ENCODE measurements at places on chromosomes 1 and 21.

DNA sequence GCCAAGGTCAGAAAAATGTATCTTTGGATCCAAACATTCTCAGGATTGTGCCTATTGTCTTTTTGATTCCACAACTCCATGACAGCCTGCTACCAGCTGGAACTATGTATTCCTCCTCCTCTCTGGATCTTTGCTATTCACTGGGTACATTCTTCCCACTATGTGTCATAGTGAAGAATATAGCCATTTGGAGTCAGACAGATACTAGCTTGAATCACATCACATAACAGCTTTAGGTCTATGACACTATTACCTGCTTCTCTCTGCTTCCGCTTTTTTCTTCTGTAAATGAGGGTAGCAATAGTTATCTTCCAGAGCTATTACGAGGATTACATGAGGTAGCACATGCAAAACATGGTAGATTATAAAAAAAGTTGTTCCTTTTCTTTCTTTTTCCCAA lies 5.4 kb upstream of the EXO1 start:
- DNase-seq, result no peak

DNA sequence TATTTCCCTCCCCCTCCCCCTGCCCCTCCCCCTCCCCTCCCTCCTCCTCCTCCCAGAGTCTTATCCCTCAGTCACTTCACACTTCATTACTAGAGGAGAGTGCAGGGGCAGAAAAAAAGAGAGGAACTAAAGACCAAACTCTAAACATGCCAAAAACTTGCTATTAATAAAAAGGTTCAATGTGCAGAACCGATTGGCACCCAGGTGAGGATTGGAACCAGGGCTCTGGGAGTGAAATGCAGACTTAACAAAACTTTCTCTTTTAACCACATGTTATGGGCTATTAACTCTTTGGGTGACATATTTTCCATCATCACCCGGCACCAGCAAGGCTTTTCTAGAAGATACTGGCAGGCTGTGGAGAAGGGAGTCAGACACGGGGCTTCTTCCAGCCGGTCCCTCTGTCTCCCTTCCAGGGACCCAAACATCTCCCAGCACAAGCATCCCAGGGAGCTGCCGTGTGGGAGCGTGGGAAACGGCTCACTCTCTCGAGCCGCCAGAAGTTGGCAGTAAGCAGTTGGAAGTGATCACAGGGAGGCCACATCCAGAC lies 13.6 kb downstream of the NID1 start:
- no peak for DNase-seq

DNA sequence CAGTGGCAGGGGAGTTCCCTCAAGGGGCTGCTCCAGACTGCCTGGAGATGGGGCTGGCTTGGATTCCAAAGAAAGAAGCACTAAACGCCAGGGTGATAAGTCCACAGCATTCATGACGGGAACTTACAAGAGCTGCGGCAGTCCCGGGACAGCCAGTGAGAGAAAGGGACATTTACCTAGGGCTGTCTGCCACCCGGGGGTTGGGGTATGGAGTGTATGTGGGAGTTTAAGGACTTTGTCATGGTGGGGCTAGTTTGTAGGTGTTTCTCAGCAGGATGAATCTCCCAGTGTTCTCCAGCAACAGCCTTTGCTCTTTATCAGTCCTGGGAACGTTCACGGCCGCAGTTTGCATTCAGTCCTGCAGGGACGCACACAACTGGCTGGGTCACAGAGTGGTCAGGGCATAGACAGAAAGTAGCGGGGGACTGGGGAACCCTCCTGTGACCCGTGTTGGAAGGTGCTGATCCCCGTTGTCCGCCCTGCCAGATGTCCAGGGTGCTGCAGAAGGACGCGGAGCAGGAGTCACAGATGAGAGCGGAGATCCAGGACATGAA lies 41.4 kb upstream of the HMGN1 start:
- DNase-seq, result no peak

GRCh38 chr1:174875306-174875705 lies 124.4 kb upstream of the CACYBP start:
- no peak for DNase-seq

DNA sequence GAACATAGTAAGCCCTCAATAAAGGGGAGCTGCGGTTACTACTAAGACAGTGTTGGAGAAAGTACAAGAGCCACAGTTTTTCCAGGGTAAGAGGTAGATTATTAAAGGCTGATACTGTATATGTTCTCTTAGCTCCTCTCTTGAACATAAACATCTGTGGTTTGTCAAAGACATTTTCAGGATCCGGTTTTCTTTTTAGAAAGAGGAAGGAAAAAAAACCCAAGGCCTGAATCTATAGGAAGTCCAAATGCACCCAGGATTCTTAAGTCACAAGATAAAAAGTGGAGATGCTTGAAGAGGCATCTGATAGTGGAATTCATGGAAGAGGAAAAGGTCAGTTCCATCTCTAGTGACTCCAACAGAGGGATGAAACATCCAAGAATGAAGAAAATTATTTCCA lies 24.6 kb upstream of the SLC45A3 start:
- no peak for DNase-seq

DNA sequence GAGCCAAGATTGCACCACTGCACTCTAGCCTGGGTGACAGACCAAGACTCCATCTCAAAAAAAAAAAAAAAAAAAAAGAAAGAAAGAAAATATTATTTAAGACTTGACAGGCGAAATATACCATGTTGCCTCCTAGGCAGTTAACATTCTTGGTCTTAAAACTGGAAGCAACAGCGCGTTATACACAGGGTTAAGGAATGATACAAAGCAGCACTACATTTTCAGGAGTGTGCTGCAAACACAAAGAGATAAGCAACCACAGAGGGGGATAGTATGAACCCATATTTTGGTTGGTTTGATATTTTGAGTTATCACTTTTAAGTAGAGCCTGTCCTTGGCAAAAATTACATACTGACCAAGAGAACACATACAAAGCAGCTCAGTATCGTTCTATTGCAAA lies 25.1 kb downstream of the USP24 start:
- DNase-seq, result no peak

- no peak for DNase-seq
Measured at GRCh38 chr1:205963352-205964155, 20.3 kb upstream of the SLC26A9 start.

DNA sequence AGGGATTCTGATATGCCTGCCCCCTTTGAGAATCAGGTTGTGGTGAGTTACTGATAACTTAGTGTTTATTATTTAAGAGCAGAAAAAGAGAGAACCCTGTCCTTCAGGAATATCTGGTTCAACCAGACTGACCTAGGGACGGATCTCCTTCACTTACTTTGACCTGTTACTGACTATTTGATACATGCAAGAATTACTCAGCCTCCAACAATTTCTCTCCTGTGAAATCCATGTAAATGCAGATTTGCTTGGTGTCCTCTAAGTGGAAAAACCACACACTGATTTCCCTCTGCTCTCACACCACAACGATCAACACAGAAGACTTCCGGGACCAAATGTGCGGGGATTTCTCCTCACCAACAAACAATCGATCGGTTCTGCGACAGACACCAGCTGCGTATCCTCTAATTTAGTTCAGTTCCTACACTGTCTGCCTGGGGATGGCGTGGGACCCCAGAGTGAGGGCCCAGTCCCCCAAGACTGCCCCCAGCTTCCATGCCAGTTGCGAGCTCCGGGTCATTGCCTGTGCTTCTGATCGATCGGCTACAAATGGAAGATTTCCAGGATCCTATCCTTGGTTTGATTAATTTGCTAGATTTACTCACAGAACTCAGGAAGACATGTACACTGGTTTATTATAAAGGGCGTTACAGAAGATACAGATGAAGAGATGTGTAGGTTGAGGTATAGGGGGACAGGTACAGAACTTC lies 51.7 kb downstream of the BACE2 start:
- no peak for DNase-seq

- no peak for DNase-seq
Measured at GRCh38 chr1:19617376-19617775, 26.7 kb upstream of the NBL1 start.

DNA sequence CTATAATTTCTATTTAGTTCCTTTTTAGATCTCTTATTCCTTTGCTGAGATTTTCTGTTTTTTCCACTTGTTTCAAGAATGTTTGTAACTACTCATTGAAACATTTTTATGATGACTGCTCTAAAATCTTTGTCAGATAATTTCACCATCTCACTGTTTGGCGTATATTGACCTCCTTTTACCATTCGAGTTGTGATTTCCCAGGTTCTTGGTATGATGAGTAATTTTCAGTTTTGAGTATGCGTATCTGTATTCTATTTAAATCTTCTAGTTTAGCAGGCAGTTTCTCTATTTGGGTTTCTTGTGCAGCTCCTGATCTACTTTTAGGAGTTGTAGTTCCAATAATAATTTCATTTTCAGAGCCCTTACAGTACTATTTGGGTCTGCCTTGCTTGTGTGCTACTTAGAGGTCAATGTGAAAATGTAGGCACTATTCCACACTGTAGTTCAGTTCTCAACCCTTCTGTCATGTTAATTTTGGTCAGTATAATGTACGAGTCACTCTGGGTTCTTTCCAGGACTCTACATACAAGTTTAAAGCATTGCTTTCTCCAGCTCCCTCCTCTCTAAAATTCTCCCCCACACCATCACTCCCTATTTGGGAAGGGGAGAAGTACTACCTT lies 115.5 kb downstream of the ACBD6 start:
- no peak for DNase-seq

DNA sequence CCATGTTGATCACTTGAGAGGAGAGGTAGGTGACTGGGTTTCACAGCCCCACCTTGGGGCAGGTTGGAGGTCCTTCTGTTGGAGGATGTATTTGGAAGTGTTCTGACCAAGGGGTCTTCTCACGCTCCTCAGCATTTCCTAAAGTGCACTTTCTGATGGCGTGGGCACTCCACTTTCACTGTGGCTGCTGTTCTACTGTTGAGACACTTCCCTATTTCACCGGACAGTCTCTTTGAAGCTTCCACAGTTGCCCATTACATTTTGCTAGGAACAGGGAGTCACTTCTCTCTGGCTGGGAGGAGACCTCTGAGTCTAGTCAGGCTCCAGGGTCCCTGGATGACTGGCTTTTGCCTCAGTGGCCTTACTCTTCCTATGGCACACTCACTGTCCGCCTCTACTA lies 180.0 kb upstream of the LMO4 start:
- no peak for DNase-seq

DNA sequence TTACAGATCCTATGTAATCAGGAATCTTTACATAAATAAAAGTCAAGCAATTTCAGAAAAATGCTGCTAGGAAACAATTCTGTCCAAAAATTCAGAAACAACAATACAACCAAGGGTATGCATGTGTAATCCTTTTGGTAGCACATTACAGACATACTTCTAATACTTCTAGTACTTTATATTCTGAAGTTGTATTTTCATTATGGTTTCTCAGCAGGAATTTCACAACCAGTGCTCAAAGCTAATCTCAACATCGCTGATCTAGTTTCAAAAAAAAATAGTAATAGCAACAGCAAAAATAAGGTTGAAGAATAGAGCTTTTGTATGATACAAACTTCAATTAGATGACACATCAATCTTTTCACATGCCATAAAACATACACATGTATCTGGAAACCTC lies 545.2 kb downstream of the LTN1 start:
- no peak for DNase-seq

GRCh38 chr1:162663589-162664106 lies 31.4 kb downstream of the DDR2 start:
- DNase-seq, result peak; percentile 57

DNA sequence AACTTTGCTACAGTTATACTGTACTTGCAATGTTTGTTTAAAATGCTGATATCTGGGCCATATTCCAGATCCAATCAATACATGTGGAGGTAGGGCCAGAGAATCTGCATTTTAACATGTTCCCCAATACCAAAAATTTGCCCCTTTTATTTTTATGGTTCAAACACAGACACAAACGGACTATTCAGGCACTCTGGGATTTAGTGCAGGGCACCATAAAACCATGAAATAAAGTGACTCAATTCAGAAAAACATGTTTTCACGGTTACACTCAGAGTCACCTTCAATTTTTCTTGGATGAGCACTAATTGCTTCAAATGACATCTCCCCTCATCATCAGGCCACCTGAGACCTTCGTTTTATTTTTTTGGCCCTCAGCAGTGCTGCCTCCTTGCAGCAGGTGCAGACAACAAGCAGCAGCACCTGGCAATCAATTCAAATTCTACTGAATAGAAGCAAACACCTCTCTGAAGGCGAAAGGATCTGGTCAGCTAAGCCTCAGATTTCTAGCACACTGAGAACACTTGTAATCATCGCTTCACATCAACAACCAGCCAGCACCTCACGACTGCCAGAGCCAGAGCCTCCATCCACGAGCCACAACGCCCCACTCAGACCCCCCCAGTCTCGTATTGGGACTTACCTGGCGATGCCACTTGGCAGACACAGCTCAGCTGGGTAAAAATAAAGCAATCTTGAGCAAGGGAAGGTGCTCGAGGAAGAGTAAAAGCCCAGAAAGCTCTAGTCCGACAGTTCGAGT lies 1.1 kb downstream of the ERO1B start:
- DNase-seq, result peak; percentile 11

DNA sequence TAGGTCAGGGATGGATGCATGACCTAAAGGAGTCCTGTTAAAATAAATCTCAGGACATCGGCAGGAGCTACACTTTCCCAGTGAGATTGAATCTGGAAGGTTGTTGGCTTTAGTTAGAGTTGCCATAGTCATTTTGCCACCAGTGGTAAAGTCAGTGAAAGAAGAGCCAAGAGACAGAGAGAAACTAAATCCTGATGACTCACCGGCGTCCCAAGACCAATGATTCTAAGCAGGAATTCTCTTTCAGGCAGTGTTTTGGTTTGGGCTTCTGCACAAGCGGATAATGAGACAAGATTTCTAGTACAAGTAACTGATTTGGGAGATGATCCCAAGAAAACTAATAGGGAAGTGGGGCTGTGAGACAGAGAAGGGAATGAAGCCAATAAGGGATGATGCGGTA lies 88.8 kb upstream of the ETS2 start:
- no peak for DNase-seq

DNA sequence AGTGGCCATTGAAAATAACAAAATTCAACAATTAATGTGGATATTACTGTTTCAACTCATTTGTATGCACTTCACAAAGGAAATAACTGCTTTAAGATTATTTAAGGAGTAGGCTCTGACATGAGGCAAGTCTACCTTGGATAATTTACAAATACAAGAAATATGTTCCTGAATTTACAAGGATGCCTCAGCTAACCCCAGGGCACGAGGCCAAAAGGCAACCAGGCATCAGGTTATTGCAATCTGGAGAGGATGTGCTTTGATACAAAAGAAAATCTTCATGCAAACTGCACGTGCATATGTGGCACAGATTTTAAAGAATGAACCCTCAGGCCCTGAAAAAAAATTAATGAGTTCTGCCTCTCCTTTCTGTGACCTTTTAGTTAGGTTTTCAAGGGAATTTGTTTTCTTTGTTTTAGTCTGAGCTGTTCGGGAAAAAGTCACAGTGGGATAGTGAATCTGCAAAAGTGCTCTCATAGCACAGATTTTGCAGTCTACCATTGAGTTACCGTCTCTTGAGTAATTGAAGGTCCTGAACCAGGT lies 1304.2 kb upstream of the ADGRL4 start:
- no peak for DNase-seq
